ENCODE measurements at places on chromosomes 11 and 22.

GRCh38 chr11:131518305-131518838 is 148.0 kb downstream of the NTM start:
- DNase-seq, result no peak

DNA sequence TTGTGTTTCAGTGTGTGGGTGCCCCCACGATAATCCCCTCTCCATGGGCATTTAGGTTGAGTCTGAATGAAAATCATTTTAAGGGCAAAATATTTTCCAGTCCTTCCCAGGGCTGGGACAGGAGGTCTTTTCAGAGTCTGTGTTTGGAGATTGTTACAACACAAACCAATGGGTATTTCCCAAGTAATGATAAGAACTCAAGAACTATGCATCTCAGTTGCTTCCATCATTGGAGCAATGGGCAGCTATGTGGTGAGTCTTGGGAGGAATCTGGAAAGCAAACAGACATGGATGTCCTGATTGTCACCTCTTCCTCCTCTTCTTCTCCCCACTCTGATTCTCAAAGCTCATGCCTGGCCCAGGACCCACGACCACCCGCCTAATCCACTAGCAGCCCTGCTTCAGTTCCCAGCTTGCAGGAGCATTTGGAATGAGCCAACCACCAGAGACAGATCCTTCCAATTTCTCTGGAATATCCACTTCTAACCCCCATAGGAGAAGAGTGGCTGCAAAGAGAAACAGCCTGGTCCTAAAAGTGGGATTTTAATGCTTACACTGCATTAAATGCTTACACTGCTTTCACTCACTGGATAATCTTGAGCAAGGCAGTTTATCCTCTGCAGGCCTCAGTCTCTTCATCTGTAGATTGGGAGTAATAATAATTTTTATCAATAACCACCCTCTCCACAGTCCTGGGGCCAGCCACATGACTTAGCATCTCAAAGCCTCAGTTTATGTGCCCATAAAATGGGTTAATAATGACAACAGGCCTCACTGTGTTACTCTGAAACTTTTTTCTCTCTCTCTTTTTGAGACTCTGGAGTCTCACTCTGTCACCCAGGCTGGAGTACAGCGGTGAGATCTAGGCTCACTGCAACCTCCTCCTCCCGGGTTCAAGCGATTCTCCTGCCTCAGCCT is 404.3 kb downstream of the MN1 start:
- DNase-seq, result no peak

GRCh38 chr22:38315823-38316363 is 1.3 kb downstream of the CSNK1E start:
- DNase-seq, result no peak

DNA sequence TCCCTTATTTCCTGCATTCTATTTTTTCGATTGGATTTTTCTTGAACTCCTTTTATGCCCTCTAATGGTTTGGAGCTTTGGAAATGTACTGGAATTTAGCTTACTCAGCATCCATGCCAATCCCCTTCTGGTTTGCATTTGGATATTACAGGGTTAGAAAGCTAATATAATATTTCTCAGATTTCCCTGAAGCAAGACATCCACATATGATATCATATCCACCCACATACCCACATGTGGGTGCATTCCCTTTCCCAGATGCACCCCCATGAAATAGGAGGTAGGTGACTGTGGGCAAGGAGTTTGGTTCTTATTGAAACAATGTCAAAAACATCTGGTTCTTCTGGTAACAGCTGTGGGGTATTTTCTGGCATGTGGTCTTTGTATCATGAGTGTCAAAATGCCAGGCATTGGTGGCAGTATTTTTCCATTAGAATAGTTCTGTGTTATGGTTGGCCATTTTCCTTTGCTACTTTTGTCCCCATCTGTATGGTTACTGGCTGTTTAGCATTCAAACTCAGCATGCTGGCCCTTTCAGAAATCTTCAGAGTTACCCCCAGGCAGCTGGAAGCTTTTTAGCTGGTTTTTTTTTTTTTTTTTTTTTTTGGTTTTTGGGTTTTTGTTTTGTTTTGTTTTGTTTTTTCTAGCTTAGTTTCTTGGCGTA is 32.7 kb upstream of the DDX10 start:
- no peak for DNase-seq

DNA sequence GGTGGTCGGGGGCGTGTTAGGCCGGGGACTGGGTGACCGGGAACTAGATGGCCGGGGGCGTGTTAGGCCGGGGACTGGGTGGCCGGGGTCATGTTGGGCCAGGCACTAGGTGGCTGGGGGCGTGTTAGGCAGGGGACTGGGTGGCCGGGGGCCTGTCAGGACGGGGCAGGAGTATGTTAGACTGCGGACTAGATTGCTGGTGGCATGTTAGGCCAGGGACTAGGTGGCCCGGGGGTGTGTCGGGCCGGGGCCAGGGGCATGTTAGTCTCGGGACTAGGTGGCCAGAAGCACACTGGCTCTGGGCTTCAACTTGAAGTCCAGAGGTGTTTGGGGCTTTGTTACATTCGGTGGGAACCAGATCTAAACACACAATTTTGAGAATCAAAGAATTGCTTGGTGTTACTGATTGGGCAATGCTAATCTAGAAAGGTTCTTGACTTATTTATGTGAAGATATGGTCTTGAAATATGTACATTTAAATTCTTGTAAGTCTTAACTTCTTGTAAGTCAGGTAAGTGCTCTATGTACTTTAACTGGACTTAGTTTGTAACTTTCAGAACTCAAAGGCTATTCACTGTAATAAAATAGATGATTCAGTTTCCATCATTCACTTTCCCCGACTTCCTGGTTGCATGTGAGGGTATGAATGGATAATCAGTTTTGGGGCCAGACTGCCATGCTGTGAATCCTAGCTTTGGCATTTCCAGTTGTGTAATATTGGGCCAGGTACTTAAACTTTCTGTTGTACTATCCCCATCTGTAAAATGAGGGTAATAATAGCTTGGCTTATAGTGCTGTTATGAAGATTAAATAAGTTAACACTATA is 1.1 kb downstream of the EXT2 start:
- no peak for DNase-seq

GRCh38 chr22:27045103-27045947 is 387.9 kb downstream of the MIAT start:
- DNase-seq, result peak; percentile 39

DNA sequence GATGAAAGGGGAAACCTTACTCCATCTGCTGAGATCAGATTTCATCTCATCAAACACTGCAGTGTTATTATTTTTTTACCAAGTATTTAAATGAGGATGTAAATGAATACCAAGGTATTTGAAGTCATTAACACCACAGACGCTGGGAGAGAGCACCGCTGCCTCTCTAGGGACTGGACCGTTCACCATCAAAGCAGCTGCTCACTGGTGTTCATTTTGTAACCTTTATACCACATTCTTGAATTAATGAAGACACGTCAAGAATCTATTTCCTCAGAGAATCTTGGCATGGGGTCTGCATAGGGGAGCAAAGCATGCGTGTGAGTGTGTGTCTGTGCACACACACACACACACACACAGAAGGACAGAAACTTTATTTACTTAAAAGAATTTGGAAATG is 15.6 kb downstream of the SIAE start:
- no peak for DNase-seq

GRCh38 chr22:38618682-38619081 is 37.5 kb downstream of the FAM227A start:
- DNase-seq, result no peak

DNA sequence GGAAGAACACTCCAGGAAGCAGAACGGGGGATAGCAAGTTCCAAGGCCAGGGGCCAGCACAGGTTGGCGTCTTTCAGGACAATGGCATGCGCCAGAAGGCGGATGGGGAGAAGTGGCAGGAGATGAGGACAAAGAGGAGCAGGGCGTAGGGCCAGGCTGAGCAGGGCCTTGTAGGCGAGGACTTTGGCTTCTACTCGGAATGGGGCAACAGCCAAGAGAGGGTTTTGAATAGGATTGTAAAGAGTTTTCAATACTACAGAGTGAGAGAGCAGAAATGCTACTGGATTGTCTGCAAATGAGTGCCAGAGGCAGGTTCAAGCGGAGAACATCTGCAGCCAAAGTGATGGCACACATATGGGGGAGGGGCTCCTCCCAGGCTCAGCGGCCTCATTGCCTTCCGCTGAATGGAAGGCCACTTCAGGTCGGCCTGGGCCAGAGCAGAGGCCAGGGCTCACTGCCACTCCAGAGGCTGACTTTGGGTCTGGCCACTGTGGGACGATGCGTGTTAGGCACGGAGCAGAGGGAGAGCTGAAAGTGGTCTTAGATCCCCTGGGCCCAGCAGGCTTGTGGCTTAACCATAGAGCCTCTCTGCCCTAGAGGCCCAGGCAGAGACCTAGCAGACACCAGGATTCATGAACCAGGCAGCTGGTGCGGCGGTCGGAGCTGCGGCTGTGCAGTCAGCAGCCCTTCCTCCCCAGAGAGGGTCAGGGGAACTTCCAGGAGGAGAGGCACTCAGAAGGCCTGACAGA is 118.2 kb downstream of the DSCAML1 start:
- no peak for DNase-seq
